ENCODE measurements at places on chromosomes 1 and 21.

DNA sequence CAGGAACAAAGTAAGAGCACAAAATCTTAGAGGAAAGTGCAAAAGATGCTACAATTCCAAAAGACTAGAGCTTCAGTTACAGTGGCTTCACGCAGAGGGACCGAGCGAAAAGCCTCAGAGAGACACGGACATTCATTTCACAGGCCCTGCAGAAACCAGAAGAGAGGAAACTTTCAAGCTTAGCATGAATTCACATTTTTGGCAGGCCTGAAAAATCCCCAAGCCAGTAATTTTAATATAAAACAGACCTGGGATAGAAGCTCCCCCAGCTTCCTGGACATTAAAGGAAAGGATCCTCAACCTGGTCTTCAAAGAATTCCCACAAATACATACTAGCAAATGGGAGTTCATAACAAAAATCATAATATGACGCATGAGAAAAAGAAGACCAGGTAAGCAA lies 66.2 kb downstream of the HSF2BP start:
- no peak for DNase-seq

DNA sequence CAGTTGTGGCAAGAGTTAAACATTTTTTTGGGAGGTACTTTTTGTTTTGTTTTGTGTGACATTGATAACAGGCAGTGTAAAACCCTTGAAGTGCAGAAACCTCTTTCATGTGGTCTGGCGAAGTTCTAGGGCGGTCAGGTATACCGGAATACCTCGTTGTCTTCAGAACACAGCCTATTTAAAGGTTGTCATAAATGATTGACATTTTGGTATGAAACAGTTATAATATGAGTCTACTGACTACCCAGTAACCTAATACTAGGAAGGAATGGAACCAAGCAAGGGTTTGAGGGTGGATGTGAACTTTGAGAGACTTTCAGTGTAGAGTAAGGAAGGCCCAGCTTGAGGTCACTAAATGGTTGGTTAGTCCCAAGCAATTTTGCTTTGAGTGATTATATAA lies 40.5 kb downstream of the PATJ start:
- no peak for DNase-seq

DNA sequence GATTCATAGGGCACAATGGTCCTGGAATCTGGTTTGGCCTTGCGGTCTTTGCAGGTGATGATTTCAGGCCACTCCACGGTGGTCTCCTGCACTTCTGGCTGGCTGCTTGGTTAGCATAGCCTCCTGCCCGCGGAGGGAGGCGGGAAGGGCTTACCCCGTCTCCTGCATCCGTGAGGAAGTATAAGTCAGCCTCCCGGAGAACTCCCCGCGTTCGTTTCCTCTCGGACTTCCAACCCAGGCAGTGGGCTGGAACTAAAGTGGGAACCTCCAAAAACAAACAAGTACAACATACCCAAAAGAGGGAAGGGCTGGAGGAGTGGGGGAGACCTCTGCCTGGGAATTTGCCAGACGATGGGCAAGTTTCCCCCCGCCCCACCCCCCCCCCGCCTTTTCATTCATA lies 939 bp upstream of the CCN1 start:
- DNase-seq, result peak; percentile 91

- no peak for DNase-seq
Measured at GRCh38 chr1:228090613-228091081, 8.1 kb downstream of the ARF1 start.

DNA sequence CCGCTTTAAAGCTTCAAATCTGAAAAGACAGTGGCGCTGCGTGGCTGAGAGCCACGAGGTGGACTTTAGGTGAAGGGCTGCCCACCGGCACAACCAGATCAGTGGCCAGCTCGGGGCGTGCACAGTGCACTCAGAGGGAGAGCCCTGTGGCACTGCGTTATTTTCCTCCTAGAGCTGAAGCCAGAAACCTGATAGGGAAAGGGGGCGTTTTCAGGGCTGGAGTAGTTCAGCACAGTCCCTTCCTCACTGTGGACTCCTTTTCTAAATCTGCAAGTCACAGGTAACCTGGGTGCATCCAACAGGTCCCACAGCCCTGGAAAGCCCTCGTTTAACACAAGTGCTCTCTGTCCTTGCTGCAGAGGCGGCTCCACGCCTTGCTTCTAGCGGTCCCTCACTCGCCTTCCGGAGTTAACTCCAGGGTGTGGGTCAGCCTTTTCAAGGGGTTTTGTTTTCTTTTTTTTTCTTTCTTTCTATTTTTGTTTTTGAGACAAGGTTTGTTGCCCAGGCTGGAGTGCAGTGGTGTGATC lies 81.2 kb downstream of the GALNT2 start:
- no peak for DNase-seq

DNA sequence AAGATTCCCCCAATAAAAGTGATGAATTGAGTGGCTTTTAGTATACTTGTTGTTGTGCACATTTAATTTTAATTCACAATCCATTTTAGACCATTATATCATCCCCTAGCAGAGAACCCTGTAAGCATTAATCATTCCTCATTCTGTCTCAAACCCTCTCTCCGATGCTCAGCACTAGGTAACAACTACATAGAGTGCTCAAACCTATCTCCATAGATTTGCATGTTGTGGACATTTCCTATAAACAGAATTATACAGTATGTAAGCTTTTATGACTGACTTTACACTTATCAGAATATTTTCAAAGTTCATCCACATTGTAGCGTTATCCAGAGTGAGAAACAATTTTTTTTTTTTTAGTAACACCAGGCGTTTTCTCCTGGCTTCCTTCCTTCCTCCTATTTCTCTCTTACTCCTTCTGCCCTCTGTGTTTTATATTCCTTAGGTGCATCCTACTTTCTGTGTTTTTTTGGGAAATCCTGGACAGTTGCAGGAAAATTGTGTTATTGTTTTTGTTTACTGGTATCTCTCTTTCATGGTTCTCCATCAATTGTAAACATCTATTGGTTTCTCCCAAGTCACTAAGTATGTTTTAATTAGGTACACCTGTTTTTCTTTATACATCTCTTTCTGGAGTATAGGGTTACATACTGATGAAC lies 1528.0 kb upstream of the TPTE start:
- no peak for DNase-seq

DNA sequence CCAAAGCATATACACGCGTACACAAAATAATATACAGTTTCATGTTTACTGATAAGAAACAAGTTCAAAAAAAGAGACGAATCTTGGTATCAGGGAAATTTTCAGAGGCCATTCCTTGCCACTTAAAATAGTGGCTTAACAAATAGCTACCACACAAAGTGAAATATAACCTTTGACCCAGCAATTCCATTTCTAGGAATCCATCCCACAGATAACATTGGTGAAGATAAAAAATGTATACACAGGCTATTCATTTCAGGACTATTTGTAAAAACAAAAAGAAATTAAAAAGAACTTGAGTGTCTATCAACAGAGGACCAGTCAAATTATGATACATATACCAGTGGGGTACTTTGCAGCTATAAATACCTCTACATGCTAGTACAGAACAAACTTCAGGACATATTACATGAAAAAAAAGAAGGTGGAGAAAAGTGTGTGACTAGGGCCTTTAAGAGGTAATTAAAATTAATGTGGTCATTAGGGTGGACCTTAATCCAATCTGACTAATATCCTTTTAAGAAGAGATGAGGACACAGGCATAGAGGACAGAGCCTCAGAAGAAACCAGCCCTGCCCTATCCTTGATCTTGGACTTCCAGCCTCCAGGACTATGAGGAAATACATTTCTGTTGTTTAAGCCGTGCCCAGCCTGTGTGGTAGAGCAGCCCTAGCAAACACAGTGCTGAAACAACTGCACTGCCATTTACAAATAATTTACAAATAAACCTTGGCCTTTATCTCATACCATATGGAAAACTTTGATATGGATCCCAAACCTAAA lies 7.8 kb downstream of the UBE2G2 start:
- DNase-seq, result no peak

DNA sequence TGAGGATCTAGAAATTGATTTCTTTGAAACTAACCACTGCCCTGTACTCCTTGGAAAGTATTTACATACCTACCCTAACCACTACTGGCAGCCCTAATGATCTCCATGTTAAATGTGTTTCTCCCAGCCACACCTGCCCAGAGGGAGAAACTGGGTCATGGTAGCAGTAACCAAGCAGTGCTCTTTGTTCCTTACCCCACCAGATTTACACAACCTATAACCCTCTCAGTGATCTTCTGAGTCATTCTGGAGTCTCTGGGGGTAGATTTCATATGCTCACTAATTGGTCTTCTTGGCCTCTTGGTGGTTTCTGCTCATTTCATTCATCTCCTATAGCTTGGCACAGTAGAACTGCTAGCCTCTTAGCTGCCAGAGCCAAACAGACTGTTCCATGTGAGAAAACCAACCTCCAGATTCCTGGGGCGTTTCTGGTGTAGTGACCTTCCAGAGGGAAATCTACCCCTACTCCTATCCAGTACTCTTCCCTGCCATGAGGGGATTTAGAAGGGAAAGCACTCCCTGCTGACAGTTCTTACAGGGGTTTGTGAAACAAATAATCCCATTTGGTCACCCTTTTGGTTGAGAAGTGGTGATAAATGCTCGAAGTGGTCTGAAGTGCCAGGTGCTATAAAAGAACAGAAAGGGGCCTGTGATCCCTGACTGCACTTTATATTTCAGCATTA lies 36.2 kb upstream of the LRIG2 start:
- DNase-seq, result peak; percentile 10

Measured in fibroblast of skin of right biceps (primary cell).